ENCODE measurements at places on chromosomes 2 and 18. TPM values are rescaled to one million over a fixed set of nuclear protein-coding genes. Genes with fewer than 3 reads are reported as not detected.

GRCh38 chr2:97785818-97786217 lies 72.4 kb downstream of the ZAP70 start:
- H3K4me3 ChIP-seq, result no peak overlapping the region
- no peak for DNase-seq
- H3K36me3 ChIP-seq, result peaks cover 30% of the 10 kb centered on the region
- H3K27me3 ChIP-seq, result no peaks in the 10 kb centered on the region
- H3K27ac ChIP-seq, result no peak overlapping the region
- H3K4me1 ChIP-seq, result no peaks in the 10 kb centered on the region

The CTAGE1 gene
- not detected for total RNA-seq

- H3K4me3 ChIP-seq, result no peak overlapping the region
- no peak for DNase-seq
- no peaks in the 10 kb centered on the region for H3K4me1 ChIP-seq
- H3K27me3 ChIP-seq, result no peaks in the 10 kb centered on the region
These were observed 17.6 kb upstream of the KCNE4 start for GRCh38 chr2:223034221-223034975.

DNA sequence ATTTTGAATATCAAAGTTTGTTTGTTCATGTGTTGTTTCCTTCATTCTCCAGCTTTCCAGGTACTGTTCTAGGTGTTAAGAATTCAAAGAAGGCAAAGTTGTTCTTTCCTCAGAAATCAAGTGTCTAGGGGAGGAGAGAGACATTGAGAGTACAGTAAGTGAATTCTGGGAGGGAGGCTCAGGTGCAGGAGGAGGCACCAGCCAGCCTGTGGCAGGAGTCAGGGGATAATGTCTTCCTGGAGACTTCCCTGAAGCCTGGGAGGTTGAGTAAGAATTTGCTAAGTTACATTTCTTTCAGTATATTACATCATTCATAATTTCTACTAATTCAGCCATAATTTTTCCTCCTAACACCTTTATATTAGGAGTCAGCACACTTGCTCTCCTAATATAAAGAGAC lies 462.1 kb downstream of the TDRD15 start:
- H3K4me1 ChIP-seq, result no peaks in the 10 kb centered on the region
- no peaks in the 10 kb centered on the region for H3K36me3 ChIP-seq
- no peak overlapping the region for H3K27ac ChIP-seq
- no peak for DNase-seq
- H3K4me3 ChIP-seq, result no peak overlapping the region

The OTOF gene
- not detected for total RNA-seq

- no peaks in the 10 kb centered on the region for H3K36me3 ChIP-seq
- H3K4me3 ChIP-seq, result peak overlapping the region; percentile 100
- no peaks in the 10 kb centered on the region for H3K27me3 ChIP-seq
- peak overlapping the region; percentile 100 for H3K27ac ChIP-seq
- H3K4me1 ChIP-seq, result peaks cover 35% of the 10 kb centered on the region
- DNase-seq, result peak; percentile 71
These were observed 70.3 kb downstream of the HAUS1 start for GRCh38 chr18:46174342-46175041.

- no peaks in the 10 kb centered on the region for H3K36me3 ChIP-seq
- peaks cover 1% of the 10 kb centered on the region for H3K4me1 ChIP-seq
These were observed 155.2 kb downstream of the ATP9B start for GRCh38 chr18:79224381-79224780.

All from gastrocnemius medialis (tissue), 4 donors.